ENCODE measurements at places on chromosomes 2 and 18. TPM values are rescaled to one million over a fixed set of nuclear protein-coding genes. Genes with fewer than 3 reads are reported as not detected.

DNA sequence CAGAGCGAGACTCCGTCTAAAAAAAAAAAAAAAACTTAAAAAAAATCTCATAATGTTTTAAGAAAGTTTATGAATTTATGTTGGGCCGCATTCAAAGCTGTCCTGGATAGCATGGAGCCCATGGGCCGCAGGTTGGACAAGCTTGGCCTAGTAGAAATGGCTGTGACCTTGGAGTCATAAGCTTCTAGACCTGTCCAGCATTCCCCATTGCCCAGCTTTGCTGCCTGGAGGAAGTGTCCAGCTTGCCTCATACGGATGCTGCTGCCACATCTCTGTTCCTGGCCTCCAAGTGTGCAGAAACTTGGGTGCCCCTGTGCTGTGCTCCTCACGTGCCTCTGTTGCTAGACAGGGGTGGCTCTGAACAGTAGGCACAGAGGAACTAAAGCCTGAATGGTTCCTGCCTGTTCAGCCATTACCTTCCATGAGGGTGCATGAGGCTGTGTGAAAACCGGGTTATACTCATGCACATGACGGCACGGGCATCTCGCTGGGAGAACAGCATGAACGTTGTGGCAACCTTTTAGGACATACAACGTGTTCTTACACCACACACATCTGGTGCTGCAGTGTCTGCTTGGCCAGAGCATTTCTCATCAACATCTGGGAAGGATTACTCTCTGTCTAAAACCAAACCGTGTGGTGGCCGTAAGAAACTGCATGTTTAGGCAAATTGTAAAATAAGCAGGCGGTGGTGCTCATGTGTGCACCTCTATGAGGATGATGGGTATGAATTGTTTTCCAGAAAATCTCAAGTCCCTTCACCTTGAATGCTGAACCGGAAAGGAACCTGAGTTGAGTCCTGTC, 38.2 kb downstream of the FHOD3 start:
- no peak for DNase-seq

DNA sequence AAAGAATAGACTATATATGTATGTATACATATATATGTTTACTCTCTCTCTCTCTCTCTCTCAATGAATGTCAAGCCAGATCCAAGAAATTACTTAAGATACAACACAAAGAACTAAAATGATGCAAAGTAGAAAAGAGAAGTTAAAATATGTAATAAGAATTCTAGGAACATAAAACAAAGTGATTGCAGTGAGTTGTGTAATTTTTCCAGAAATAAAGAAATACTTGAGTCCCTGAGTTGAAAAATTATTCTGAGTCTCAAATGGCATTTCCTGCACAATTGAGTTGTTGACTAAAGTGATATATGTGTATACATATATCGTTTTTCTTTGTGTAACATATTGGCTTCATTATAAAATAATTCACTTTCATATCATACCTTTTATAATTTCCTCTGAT, 262.4 kb downstream of the INSIG2 start:
- no peak for DNase-seq

- DNase-seq = no peak
Observed at GRCh38 chr2:44529448-44529847, 167.7 kb downstream of the CAMKMT start.

Gene CCDC141
- polyA plus RNA-seq = 0.40 TPM

Gene CDH2
- 14.2 TPM for polyA plus RNA-seq

Gene SLC19A3
- 4.5 TPM for polyA plus RNA-seq

- no peak for DNase-seq
Observed at GRCh38 chr18:32301976-32302743, 112.3 kb downstream of the MEP1B start.

All from liver (tissue), 10 donors.